ENCODE measurements at places on chromosomes 2 and 18.

DNA sequence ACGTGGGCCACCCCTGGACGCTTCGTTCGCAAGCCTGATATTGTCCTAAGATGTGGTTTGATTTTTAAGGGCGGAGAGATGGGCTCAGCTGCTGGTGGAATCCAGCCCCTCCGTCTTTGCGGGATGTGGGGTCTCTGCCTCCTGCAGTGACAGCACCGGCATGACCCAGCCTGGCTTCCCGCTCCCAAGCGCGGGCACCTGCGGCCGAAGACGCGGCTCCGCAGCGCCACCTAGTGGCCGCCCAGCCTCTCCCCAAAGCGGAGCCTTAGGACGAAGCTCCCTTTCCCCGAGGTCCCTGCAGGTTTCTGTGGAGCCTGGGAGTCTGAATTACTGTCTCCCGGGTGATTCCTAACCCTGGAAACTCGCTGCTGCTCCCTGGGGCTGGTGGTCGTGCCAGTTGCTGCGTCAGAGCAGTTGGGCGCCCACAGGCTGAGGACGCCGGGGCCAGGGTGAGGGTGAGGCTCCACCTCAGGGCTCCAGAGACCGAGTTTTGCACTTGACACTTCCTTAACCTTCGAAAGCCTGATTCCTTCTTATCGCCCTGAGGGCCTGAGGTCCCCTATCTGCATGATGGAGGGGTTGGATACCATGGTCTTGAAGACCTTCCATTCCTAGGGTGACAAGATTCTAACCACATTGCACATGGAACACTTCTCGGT, 137.5 kb downstream of the TPO start:
- H3K36me3 ChIP-seq: no peaks in the 10 kb centered on the region
- H3K4me1 ChIP-seq: peaks cover 14% of the 10 kb centered on the region
- H3K27ac ChIP-seq: no peak overlapping the region
- H3K4me3 ChIP-seq: peak overlapping the region; percentile 37
- H3K27me3 ChIP-seq: peaks cover 43% of the 10 kb centered on the region
- peak; percentile 75 for DNase-seq

DNA sequence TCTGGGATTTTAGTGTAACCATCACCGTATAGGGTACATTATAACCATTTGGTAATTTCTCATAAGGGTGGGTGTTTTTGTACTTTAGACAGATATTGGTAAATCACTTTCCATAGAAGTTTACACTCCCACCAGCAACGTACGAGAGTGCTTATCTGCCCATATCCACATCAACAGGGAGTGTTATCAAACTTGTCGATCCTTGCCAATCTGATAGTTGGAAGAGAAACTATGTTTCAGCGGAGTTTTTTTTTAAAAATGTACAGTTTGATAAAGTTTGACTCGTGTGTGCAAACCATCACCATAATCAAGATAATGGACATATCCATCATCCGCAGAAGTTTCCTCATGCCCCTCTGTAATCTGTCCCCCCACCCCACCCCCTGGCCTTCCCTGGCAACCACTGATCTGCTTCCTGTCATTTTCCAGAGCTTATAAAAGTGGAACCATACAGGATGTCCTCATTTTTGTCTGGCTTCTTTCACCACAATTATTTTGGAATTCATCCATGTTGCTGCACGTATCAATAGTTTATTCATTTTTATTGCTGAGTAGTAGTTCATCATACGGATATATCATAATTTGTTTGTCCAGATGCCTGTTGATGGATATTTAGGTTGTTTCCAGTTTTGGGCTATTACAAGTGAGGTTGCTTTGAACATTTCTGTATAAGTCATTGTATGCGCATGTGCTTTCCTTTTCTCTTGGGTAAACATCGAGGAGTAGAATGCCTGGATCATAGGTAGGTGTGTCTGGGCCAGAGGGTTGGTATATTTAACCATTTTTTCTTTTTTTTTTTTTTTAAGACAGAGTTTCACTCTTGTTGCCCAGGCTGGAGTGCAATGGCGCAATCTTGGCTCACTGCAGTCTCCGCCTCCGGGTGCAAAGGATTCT, 18.6 kb downstream of the GLI2 start:
- H3K4me3 ChIP-seq: no peak overlapping the region
- no peak for DNase-seq
- peaks cover 3% of the 10 kb centered on the region for H3K4me1 ChIP-seq
- peaks cover 57% of the 10 kb centered on the region for H3K27me3 ChIP-seq

DNA sequence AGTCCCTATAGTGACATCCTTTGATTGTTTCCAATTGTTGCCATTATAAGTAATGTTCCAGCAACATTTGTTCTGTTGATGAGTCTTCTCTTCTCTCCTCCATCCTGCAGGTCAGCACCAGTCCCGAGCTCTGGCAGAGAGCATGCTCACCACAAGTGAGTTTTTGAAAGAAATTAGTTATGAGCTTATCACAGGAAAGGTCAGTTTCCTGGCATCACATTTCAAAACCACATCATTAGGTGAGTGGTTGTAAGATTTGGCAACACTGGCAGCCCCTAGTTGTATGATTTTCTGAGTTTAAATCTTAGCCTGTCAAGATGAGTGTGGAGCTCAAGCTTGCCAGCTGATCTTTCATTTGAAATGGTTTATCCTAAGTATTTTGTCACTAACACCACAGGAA, 149.6 kb downstream of the ESCO1 start:
- no peaks in the 10 kb centered on the region for H3K27me3 ChIP-seq
- H3K4me3 ChIP-seq: no peak overlapping the region
- DNase-seq: no peak
- peaks cover 1% of the 10 kb centered on the region for H3K36me3 ChIP-seq
- H3K27ac ChIP-seq: no peak overlapping the region

- no peak for DNase-seq
- H3K36me3 ChIP-seq: no peaks in the 10 kb centered on the region
- no peaks in the 10 kb centered on the region for H3K27me3 ChIP-seq
- H3K4me3 ChIP-seq: no peak overlapping the region
- peaks cover 8% of the 10 kb centered on the region for H3K4me1 ChIP-seq
These were observed 700.0 kb upstream of the SOX11 start for GRCh38 chr2:4992226-4992625.

DNA sequence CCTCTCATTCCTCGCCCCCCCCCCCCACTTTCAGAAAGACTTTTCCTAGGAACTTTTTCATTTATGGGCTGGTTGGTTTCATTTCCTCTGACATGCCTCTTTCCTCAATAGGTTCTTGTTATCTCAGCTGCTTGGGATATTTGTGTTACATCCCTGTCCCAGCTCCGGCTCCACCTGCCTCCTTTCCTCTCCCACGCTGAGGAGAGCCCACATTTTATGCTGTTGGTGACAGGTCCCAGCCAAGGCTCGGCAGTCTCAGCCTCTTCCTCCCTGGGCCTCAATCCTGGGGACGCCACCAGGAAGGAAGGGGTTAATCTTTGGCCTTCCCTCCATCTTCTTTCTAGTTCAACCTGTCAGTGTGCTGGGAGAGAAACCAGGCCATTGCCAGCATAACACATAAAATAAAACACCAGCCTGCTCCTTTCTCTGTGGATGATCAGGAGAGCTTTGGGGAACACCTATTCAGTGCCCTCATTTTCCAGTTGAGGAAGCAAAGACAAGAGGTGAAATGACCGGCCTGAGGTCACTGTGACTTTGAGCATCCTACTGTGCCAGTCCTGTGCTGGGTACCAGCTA, 216.9 kb upstream of the TNP1 start:
- no peak overlapping the region for H3K4me3 ChIP-seq
- no peaks in the 10 kb centered on the region for H3K4me1 ChIP-seq
- H3K36me3 ChIP-seq: no peaks in the 10 kb centered on the region

DNA sequence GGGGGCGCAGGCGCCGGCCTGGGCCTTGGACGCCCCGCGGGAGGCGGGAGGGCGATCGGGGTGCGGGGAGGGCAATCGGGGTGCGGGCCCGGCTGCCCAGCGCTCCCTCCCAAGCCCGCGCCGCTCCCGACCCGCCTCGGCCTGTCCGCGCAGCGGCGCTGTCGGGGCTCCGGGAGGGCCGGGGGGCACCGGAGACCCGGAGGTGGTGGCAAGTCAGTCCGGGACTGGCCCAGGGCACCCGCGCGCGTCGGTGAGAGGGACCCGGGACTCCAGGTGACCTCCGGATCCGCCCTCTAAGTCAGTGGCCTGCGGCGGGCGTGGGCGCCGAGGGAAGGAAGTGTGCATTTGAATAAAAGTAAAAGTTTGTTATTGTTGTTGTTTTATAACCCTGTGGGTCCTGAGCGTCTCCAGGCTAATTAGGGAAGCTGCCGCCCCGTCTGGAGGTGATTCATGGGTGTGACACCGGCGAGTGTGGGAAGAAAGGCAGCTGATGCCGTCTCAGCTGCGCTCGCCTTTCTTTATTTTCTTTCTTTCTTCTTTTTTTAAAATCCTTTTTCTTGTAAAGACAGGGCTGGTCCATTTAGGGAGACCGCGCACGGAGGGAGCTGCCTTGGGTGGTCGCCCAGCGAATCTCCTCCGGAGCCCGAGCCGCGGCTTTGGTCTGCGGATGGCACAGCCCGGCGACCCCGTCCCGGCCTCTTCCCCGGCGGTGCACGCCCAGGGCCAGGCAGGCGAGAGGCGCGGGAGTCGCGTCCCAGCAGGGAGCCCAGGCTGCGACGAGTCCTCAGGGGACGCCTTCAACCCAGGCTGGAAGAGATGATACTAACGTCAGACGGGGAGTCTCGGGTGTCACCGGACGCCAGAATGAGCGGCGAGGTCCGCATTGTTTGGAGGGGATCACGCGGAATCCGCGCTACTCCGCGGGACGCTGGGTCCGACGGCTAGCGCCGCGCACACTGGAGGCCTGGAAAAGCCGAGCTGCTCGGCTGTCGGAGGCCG, 627 bp upstream of the CRACDL start:
- H3K4me3 ChIP-seq: peak overlapping the region; percentile 66
- H3K27me3 ChIP-seq: peaks cover 77% of the 10 kb centered on the region
- H3K27ac ChIP-seq: no peak overlapping the region

DNA sequence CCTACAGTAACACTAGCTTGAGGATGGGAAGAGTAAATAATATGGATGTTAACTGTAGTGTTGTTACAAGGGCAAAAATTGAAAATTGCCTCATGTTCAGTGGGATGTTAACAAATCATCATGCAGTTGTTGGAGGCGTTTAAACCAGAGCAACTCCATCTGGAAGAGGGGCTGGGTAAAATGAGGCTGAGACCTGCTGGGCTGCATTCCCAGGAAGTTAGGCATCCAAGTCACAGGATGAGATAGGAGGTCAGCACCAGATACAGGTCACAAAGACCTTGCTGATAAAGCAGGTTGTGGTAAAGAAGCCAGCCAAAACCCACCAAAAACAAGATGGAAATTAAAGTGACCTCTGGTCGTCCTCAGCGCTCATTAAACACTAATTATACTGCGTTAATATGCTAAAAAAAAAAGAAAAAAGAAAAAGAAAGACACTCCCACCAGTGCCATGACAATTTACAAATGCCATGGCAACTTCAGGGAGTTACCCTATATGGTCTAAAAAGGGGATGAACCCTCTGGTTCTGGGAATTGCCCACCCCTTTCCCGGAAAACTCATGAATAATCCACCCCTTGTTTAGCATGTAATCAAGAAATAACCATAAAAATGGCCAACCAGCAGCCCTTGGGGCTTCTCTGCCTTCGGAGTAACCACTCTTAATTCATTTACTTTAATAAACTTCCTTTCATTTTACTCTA, 101.4 kb downstream of the MYO5B start:
- H3K4me3 ChIP-seq: no peak overlapping the region
- no peak for DNase-seq
- no peak overlapping the region for H3K27ac ChIP-seq
- peaks cover 26% of the 10 kb centered on the region for H3K4me1 ChIP-seq
- H3K27me3 ChIP-seq: no peaks in the 10 kb centered on the region

GRCh38 chr2:98833172-98833916, 102.4 kb upstream of the MGAT4A start:
- H3K27me3 ChIP-seq: peaks cover 3% of the 10 kb centered on the region
- no peak for DNase-seq
- no peak overlapping the region for H3K27ac ChIP-seq
- no peaks in the 10 kb centered on the region for H3K36me3 ChIP-seq
- no peak overlapping the region for H3K4me3 ChIP-seq

DNA sequence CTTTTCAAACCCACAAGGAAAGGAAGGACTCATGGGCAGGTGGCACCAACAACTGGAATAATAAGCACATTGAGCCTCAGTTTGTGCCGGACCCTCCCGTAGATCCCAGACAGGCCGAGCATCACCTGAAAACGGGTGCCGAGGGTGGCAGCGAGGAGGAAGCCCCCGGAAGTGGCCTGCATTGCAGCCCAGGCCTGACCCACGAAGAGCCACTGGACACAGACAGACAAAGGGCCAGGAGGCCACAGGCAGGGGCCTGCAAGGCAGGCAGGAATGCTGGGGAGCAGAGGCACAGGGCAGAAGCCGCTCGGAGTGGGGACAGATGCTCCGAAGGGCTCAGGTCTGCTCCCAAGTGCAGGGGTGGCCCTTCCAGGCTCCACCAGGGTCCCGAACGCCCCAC, 31.7 kb downstream of the MTERF4 start:
- no peak overlapping the region for H3K27ac ChIP-seq
- DNase-seq: no peak
- H3K4me3 ChIP-seq: no peak overlapping the region
- H3K27me3 ChIP-seq: peaks cover 11% of the 10 kb centered on the region
- H3K36me3 ChIP-seq: peaks cover 1% of the 10 kb centered on the region
- no peaks in the 10 kb centered on the region for H3K4me1 ChIP-seq

GRCh38 chr2:19185086-19185485, 173.3 kb downstream of the OSR1 start:
- no peak overlapping the region for H3K4me3 ChIP-seq
- H3K27me3 ChIP-seq: peaks cover 3% of the 10 kb centered on the region
- peaks cover 3% of the 10 kb centered on the region for H3K36me3 ChIP-seq

- no peaks in the 10 kb centered on the region for H3K36me3 ChIP-seq
- H3K4me3 ChIP-seq: no peak overlapping the region
- H3K27me3 ChIP-seq: peaks cover 7% of the 10 kb centered on the region
- H3K4me1 ChIP-seq: no peaks in the 10 kb centered on the region
- DNase-seq: no peak
These were observed 42.0 kb downstream of the EHD3 start for GRCh38 chr2:31275976-31276375.

- H3K4me1 ChIP-seq: no peaks in the 10 kb centered on the region
- H3K4me3 ChIP-seq: no peak overlapping the region
- H3K27ac ChIP-seq: no peak overlapping the region
- DNase-seq: no peak
- no peaks in the 10 kb centered on the region for H3K36me3 ChIP-seq
These were observed 603.8 kb upstream of the LINC00305 start for GRCh38 chr18:64752707-64753106.

- H3K4me3 ChIP-seq: no peak overlapping the region
- H3K4me1 ChIP-seq: no peaks in the 10 kb centered on the region
- H3K27ac ChIP-seq: no peak overlapping the region
- peaks cover 9% of the 10 kb centered on the region for H3K27me3 ChIP-seq
These were observed 225.5 kb upstream of the KLHL14 start for GRCh38 chr18:32998285-32998684.

- H3K36me3 ChIP-seq: peaks cover 6% of the 10 kb centered on the region
These were observed 92.4 kb upstream of the TTN start for GRCh38 chr2:178899656-178900055.

DNA sequence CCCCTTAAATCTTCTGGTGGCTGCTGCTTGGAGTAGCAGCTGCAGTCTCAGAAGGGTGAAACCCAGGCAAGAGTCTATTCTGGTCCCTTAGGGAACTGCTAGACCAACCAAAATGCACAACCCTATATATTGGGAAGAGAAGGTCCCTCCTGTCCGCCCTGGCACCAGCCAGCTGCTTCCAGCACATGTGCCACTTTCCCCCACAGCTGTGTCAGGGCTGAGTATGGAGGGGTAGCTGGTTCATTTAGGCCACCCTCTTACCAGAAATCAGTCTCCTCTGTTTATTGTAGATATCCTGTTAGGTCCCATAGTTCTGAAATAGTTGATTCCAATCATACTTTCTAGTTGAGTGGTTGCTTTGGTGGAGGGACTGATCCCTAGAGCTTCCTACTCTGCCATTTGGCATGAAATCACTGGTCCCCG, 68.9 kb downstream of the BIRC6 start:
- peaks cover 16% of the 10 kb centered on the region for H3K4me1 ChIP-seq
- H3K4me3 ChIP-seq: no peak overlapping the region
- peaks cover 2% of the 10 kb centered on the region for H3K36me3 ChIP-seq
- H3K27me3 ChIP-seq: no peaks in the 10 kb centered on the region
- H3K27ac ChIP-seq: peak overlapping the region; percentile 82
